Activated naive CD8-positive, alpha-beta T cell treated with anti-CD3 and anti-CD28 coated beads for 36 hours (primary cell): ENCODE measurements at places on chromosomes 12 and 14.

GRCh38 chr12:101642115-101643067 is 47.6 kb downstream of the MYBPC1 start:
- peak; percentile 9 for DNase-seq

DNA sequence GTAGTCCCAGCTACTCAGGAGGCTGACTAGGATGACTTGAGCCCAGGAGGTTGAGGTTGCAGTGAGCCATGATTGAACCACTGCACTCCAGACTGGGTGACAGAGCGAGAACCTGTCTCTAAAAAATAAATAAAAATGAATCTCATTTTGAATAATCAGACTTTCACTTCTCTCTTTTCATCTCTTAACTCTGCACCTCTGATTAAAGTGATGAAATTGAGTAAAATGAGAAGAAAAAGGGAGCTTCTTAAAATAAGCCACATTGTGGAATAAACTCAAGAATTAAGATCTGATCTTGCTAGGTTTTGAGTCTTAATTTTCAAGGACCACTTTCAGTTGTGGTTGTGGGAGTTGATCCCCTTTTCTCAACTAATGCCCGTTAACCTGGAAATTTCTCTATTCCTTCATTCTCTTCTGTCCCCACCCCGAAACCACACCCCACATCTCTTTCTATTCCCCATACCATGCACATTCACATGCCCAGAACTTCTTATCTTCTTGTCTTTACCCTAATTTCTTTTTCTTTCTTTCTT is 70.9 kb upstream of the ETV6 start:
- DNase-seq: no peak

GRCh38 chr12:103880299-103881142 is 39.5 kb upstream of the NT5DC3 start:
- no peak for DNase-seq

DNA sequence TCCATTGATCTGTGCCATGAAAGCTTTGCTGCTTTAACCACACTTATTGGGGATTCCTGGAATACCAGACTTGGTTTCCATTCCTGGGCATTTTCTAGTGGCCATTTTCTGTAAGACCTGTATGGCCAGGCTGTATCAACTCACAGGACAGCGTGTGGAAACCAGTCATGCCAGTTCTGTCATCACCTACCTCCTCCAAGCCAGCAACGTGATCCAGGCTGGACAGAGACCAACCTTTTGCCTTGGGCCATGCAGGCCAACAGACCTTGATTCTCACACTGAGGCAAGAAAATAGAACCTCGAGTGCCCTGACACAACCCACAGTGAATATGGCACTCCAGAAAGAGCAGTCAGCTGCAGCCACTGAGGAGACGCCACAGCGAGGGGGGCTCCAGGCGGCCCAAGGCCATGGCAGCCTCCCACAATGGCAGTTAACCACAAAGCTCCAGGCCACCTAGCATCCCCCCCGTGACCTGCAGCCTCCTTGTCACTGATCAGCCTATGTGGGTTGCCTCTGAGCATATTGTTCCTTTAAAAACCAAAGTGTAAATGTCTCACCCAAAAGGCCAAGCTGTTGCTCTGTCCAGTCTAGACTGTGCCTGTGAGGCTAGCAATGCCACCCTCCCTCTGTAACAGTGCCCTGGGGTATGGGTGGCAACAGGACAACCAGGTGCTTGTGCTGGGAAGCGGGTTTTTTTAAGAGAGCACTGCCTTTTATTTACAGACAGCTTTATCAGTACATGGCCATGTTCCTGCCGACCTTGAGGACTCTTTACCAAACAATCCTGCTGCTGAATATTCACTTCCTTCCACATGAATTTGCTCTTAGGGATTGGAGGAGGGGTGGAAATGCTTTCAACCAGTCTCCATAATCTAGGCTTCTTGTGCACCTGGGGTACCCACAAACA is 168.7 kb upstream of the HIF1A start:
- DNase-seq: no peak

DNA sequence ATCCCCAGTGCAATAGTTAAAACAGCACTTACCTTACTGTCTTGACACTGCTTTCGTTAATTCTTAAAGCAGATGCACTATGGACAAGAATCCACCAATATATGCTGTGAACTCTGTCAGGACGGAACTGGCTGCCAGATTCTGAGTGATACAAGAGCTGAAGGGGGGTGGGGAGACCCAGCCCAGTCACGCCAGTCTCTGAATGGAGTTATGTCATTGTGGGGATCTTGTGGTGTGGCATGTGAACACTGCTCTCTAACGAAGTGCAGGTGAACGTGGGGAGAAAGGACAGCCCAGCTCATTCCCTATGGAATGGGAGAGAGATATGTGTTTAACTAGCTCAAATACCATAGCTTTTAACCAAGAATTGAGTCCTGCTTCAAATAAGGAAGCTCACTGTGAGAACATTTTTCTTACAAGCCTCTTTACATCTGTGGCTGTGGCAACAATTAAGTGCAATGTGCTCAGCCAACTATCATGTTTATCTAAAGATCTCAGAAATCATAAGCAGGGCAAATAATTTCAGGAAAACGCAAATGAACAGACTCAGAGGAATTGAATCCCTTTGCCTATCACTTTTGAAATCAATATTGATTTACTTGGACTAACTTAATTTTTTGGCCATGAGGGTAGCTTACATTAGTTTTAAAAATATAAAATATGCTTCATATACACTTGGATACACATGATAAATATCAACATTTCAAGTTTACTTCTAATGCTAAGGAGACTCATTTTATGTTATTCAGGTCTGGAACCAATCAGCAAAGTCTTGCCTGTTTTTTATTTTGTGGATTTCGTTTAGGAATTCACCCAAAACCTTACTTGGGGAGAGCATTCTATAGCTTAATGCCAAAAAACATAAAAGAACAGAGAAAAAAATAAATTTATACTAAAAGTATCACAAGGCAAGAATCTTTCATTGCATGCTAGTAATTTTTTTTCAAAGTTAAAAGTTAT is at the start of gene LUM:
TSS of gene LUM (minus strand) at position 129 of the 960 bp plus-strand sequence. CDS start 2,515 bp downstream, outside the sequence.
- DNase-seq: no peak
